RPMI7951 (cell line): ENCODE measurements at places on chromosomes 12 and 14. TPM values are rescaled to one million over a fixed set of nuclear protein-coding genes. Genes with fewer than 3 reads are reported as not detected.
A peak's percentile ranks its signal among the peaks of the same experiment; 100 is the strongest.

Gene KERA
- total RNA-seq: not detected in 2 replicates

Gene P2RX2
- not detected in 2 replicates for total RNA-seq

Gene OTOGL
- total RNA-seq: 0.20 and 0.48 TPM in 2 replicates

Gene PLA2G1B
- total RNA-seq: 1.1 TPM in 1 of 2 replicates, not detected in the other

Gene APOF
- total RNA-seq: not detected in 2 replicates

Gene PSMC1
- 161 and 194 TPM in 2 replicates for total RNA-seq

Gene GPR84
- total RNA-seq: 0.12 TPM in 1 of 2 replicates, not detected in the other

Gene NAV3
- 16.3 and 21.5 TPM in 2 replicates for total RNA-seq

Gene TMEM229B
- total RNA-seq: 3.7 TPM in 2 replicates

Gene OR4E2
- not detected in 2 replicates for total RNA-seq

Gene NR1H4
- not detected in 2 replicates for total RNA-seq

Gene REC8
- total RNA-seq: 0.39 and 1.1 TPM in 2 replicates

DNA sequence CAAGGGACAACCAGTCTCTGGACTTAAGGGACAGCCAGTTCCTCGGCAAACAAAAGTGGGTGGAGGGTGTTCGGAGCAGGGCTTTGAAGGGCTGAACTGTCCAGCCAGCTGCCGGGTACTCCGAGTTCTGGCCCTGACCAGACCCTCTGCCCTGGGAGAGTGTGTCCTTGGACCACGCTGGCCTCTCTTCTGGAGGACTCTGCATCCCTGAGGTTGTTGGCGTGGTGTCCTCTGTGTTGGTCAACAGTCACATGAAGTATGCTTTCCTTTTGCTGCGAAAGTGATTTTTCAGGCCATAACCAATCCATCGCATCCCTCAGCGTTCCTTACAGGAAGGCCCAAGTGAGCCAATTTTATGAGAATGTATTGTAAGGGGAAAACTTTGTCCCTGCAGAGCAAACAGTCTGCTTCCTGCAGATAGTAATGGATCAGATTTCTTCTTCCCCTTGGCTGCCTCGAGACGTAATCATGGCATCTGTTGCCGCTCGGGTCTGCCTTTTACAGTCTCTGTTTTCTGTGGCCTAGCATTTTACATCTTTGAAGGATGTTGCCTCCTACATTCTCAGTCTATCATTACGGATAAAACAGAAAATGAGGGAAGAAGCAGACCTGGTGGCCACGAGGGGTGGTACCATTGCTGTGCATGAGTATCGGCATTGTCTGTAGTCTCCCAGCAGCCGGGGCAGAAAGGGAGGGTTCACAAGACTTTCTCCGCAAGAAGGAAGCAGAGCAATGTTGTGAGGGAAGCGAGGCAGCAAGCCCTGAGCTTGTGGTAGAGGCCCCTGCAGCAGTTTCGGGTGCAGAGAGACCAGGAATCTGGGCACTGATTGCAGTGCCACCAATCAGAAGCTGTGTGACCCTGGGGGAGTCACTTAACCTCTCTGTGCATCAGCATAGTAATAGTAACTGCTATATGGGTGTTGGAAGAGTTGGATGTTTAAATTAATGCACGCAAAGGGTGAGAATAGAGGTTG is 47.4 kb downstream of the SMIM41 start:
- no peak for DNase-seq

DNA sequence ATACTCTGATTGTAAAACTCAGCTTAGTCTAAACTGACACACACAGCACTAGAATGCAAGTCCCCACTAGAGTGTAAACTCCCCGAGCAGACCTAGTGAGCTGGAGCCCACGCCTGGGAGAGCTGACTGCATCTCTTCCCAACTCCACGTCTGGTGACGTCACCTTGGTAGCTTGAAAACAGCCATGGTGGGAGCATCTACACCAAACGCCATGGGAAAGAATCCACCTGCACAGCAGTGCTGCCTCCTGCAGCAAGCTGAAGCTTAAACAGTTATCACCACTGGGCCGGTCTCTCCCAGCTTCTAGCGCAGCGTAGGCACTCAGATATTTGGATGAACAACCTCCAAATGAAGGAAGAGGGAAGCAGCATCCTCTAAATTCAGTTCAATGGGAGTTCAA is 4.3 kb upstream of the PAPLN start:
- DNase-seq: no peak

DNA sequence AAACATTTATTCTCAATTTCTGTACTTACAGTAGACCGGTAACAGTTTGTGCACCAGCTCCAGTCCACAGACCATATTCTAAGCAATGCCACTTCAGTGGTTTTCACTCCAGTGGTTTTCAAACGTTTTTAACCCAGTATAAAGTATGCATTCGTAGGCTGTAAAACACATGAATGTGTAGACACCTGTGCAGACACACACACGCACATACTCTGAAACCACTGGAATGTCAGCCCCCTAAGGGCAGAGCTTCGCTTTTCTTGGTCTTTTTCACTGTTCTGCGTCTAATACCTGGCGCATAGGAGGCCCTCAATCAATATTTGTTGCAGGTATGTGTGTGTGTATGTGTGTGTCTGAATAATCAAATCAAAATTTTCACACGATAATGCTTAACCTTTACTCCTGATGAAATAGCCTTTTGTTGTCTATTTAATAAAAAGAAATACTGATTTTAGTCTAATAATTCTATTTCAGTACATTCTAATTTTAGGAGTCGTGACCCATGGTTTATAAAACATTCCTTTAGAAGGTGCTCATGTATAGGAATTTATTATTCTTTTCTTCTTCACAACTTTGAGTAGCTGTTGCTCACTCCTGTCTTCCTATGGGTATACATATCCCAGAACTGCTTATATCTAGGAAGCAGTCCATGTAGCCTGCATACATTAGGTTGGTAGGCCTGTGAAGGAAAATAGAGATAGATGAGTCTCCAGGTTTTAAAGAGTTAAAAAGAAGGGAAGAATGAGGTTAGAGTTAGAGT is 73.6 kb upstream of the REP15 start:
- DNase-seq: peak; percentile 60

- DNase-seq: no peak
These were observed 85.0 kb downstream of the LLPH start for GRCh38 chr12:66045506-66045905.

- DNase-seq: no peak
These were observed 188.8 kb downstream of the EPS8 start for GRCh38 chr12:15600223-15600935.

DNA sequence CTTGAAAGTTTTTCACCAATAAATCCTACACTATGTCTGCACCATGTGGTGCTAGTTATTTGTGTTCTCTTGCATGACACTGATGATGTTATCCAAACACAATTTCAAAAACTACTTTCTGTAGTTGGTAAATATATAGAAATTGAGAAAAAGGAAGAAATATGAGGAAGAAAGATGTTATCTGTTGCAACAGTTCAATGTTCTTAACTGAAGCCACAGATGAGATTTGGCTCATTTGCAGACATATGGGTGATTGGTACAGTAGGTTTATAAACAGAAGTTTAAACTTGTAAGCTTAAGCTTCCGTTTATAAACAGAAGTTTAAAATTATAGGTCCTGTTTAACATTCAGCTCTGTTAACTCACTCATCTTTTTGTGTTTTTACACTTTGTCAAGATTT is at the start of gene CLEC12A:
TSS of gene CLEC12A (plus strand) at position 229 of the 400 bp plus-strand sequence. CDS start 188 bp downstream, outside the sequence.
- DNase-seq: no peak

DNA sequence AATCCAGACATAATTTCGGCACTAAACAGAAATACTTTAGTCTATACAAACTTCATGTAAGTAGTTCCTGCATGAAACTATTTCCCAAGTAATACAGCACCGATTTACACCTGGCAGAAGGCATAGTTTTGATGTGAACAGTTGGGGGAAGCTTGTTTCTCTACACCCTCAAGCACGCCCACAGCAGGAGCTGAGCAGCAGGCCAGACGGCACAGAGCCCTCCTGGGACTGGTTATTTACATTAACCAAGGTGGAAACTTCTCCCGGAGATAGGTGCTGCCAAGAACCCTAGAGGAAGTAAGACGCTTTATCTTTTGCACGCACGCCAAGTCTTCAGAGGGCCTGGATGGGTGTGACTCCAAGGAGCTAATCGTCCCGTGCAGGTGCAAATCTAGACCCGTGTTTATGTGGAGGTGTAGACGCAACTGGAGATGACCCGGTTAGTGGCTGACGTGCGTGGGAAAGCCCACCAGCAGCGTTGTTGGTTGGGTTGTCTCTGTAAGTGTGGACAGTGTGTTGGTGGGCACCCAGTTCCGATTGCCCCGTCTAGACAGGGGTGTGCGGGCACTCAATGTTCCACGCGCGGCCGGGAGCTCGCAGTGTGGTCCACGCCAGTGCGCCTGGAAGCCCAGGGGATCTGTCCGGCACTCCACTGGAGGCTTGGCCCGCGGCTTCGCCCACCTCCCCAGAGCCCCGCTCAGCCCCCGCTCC is 767 bp upstream of the TCP11L2 start:
- DNase-seq: peak; percentile 32

- peak; percentile 17 for DNase-seq
These were observed 151.4 kb downstream of the TMTC2 start for GRCh38 chr12:82838131-82838551.

DNA sequence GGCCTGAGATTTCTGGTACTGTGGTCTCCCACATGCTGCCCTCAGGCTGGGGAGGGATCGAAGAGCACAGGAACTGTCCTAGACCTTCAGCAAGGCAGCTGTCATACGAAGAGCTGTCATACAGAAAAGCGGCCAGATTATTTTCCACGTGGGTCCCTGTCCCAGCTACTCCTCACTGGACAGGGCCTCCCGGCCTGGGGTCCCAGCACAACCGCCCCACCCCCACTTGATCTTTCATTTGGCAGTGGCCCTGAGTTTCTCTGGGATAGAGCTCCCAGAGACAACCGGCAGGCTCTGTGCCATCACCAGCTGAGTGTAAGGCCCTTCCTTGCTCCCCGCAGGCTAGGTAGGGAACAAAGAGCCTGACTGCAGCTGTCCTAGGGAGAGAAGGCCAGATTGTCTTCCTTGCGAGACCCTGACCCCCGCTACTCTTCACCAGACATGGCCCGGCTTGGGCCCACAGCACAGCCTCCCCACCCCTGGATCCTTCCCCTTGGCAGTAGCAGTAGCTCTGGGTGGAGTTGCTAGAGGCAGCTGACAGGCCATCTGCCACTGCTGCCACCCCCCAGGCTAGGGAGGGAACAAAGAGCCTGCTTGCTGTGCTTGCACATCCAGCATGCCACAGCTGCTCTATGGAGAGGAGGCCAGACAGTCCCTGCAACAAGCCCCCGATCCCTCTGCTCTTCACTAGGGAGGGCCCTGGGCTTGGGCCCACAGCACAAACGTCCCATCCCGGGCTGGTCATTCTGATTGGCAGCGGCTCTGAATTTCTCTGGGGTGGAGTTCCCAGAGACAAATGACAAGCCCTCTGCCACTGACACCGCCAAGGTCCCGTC is 3.1 kb upstream of the OR4N2 start:
- DNase-seq: peak; percentile 24

DNA sequence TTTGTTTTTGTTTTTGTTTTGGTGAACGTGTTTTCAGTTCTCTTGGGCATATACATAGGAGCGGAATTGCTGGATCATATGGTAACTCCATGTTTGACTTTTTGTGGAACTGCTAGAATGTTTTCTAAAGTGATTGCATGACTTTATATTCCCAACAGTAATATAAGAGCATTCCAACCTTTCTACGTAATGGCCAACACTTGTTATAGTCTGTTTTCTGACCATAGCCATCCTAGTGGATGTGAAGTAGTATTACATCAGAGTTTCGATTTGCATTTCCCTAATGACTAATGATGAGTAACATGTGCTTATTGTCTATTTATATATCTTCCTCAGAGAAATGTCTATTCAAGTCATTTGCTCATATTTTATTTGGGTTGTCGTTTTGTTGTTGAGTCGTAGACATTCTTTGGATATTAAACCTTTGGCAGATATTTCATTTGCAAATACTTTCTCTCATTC is 268.7 kb downstream of the AEBP2 start:
- peak; percentile 58 for DNase-seq

DNA sequence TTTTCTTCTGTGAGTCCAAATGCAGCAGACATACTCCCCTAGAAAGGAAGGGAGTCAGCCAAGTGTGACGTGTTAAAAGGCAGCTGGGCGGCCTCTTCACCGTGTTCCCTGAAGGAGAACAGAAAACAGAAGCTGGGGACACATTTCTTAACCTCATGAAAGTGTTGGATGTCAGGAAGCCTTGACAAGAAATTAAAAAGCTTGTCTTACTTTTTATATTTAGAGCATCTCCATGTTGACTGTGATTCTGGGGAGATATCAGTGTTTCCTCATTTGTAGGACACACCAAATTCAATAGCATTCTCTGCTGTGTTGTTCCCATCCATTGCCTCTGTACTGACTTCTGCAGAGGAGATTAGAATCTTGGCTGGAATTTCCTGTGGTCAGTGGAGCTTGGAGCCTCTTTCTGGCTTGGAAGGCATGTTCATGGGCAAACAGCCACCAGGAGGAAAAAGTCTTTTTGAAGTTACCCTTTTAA is 93.7 kb downstream of the RMST start:
- no peak for DNase-seq

- no peak for DNase-seq
These were observed 38.1 kb downstream of the KLRG1 start for GRCh38 chr12:9027161-9028059.

DNA sequence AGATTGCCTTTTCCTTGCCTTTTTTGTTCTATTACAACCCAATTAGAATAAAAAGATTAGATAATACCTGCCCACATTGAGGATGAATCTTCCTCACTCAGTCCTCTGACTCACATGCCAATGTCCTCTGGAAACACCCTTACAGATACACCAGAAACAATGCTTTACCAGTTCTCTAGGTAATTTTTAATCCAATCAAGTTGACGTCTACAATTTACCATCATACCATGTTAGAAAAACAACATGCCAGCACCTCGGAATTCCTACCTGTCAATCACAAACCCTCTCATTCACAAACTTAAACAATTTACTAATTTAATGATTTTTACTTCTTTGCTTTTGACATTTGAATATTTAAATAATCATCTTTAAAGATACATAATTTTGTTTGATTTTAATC is 953.8 kb downstream of the TRHDE start:
- DNase-seq: no peak

DNA sequence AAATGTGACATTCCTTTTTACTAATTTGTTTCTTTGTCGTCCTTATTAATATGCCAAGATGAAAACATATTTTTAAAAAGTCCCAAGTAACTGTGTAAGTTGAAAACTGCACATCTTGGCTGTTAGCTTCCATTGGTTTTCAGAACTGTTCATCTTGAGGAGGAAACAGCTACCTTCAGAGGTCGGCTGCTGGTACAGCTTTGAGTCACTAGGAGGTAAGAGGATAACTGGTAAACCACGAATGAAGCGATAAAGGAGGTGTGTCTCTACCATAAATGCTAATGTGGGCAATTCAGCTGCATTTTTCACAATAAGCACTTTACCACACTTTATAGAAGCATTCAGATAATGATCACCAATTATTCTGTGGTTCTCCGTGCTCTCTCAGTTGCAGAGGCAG is 137.5 kb upstream of the KRAS start:
- no peak for DNase-seq

- DNase-seq: no peak
These were observed 39.0 kb downstream of the YAF2 start for GRCh38 chr12:42199007-42199406.

- no peak for DNase-seq
These were observed 45.8 kb downstream of the MIA2 start for GRCh38 chr14:39279515-39279914.

- DNase-seq: peak; percentile 93
These were observed 16.4 kb upstream of the PUS1 start for GRCh38 chr12:131912518-131913274.
